ENCODE measurements at places on chromosomes 6 and 20. TPM values are rescaled to one million over a fixed set of nuclear protein-coding genes. Genes with fewer than 3 reads are reported as not detected.

GINM1 gene
- 54.9 TPM for total RNA-seq

PDYN gene
- not detected for total RNA-seq

ZDHHC14 gene
- 19.1 TPM for total RNA-seq

CASS4 gene
- 2.0 TPM for total RNA-seq

UST gene
- 5.3 TPM for total RNA-seq

NRSN1 gene
- not detected for total RNA-seq

CENPW gene
- total RNA-seq, result not detected

IL17F gene
- total RNA-seq, result not detected

SLC35D3 gene
- total RNA-seq, result not detected

CNKSR3 gene
- 11.5 TPM for total RNA-seq

ABHD16B gene
- not detected for total RNA-seq

BNIP5 gene
- not detected for total RNA-seq

EYS gene
- total RNA-seq, result not detected

HCK gene
- 2.3 TPM for total RNA-seq

ZBTB9 gene
- total RNA-seq, result 1.3 TPM

RIPPLY2 gene
- total RNA-seq, result not detected

BPIFB1 gene
- total RNA-seq, result not detected

FOXC1 gene
- total RNA-seq, result 23.6 TPM

ID1 gene
- 815 TPM for total RNA-seq

MUC22 gene
- not detected for total RNA-seq

CST7 gene
- 2.7 TPM for total RNA-seq

PI16 gene
- total RNA-seq, result 14.2 TPM

DEF6 gene
- total RNA-seq, result 1.4 TPM
